Activated CD4-positive, alpha-beta T cell treated with anti-CD3 and anti-CD28 coated beads, Interleukin-2, amount 50 U/mL, for 4 hours (primary cell): ENCODE measurements at places on chromosomes 7 and 10.

DNA sequence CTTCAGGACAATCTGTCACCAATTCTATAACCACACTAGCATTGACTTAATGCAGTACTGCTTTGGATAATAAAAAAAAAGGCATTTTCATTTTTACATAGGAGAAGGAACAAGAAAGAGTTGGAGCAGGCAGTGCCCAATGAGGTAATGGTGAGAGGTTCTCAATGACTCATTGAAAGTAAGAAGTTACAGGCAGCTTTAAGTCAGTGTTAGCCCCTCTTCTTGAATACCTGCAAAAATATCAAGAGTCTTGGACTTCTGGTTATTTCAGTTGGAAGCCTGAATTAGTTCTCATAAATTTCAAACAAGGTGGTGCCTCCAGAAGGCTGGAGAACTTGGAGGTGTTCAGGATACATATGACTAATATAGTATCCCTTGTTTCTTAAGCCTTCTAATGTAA lies 422.5 kb downstream of the HTR7 start:
- DNase-seq: no peak

- no peak for DNase-seq
Measured at GRCh38 chr10:109886037-109886780, 37.1 kb downstream of the XPNPEP1 start.

DNA sequence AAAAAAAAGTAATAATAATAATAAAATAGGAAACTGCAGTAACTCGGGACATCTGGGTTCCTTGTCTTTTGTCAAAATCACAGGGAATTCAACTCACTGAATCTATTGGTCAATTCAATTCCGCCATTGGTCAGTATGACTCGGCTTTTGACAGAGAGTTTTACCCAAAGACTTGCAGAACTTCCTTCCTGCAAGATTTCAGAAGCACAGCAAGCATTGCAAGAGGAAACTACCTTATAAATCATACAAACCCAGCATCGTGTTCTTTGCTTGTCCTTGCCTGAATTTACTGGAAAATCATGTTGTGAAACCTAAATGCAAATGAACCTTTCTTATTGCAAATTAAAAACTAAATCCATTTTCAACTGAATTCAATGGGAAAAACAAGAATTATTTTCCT lies 15.5 kb downstream of the KLF6 start:
- no peak for DNase-seq

GRCh38 chr10:61606959-61607907 lies 55.5 kb upstream of the CABCOCO1 start:
- DNase-seq: no peak
